ENCODE measurements at places on chromosomes 5 and 9.

DNA sequence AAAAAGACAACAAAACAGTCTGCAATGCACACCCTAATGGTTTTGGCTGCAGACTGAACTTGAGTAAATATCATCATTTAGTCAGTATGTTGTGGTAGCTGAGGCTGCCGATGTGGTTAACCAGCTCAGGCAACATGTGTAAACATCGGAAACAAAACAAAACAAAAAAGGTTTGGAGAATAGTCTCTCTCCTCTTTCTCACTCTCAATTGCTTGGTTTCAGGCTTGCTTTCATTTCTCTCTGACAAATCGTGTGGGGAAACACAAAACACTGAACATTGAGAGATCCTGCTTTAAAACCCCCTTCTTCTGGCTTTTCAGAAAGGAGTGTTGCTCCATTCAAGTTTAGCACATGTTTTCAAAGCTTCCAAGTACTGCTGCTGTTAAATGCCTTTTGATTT lies 453.3 kb downstream of the BNC2 start:
- no peak for DNase-seq

- DNase-seq = no peak
These were observed 97.1 kb downstream of the ENTREP1 start for GRCh38 chr9:69421908-69422801.

DNA sequence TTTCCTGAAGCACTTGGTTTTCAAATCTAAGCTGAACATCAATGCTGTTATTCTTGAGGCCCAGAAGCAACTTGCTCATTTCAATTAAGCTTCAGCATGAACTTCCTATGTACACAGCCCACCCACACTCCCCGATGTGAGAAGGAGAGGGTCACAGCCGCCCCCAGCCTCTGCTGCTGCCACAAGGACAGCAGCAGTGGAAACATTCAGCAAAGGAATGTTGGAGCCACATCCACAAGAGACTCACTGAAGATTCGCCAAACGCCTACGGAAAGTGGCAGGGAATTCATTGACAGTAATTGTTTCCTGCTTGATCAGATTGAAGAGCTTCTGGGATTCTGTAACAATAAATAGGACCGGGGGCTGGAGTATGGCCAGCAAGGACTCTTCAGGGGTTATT lies 2.9 kb downstream of the TGFBI start:
- DNase-seq = no peak

DNA sequence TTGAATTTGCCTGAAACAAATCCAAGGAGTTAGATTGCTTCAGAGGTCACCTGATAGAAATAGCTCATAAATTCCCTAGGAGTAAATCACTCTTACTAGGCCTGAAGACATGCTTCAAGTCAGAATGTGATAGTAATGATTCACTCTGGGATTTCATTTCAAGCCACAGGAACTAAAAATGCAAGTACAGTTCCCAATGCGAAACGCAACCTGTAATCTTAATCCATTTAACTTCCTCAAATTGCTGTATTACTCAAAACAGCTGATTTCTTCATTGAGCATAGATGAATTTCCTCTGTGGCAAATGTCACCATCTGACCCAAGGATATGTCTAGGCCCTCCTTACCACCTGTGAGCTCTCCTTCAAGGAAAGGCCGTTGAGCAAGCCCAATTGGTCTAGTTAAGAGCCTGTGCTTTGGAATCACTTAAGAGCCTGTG lies 32.1 kb upstream of the IL6ST start:
- DNase-seq = no peak

DNA sequence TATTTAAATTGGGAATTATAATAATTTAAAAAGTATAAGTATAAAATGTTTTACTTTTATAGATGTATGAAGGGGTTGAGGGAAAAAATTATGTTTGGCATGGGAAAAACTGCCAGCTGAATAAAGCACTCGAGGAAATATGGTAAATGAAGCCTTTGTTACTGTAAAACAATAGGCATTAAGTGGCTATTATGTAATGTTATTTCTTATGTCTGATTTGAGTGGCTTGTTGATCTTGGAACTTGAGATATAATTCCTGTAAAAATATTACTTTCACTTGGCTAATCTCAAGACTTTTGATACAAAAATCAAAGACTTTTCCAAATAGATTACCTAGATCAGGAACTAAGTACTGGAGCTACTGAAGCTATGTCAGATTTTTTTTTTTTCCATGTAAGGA lies 182.9 kb downstream of the CD180 start:
- DNase-seq = no peak

DNA sequence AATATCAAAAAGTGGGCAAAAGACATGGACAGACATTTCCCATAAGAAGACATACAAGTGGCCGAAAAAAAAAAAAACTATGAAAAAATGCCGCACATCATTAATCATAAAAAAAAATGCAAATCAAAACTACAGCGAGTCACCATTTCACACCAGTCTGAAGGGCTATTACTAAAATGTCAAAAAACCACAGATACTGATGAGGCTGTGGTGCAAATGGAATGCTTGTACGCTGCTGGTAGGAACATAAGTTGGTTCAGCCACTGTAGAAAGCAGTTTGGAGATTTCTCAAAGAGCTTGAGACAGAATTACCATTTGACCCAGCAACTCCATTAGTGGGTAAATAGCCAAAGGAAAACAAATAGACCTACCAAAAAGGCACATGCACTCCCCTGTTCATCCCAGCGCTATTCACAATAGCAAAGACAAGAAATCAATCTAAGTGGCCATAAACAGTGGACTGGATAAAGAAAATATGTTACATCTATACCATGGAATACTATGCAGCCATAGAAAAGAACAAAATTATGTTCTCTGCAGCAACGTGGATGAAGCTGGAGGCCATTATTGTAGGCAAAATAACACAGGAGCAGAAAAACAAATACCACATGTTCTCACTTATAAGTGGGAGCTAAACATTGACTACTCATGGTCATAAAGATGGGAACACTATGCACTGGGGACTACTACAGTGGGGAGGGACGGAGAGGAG lies 110.6 kb upstream of the BOD1 start:
- DNase-seq = no peak

DNA sequence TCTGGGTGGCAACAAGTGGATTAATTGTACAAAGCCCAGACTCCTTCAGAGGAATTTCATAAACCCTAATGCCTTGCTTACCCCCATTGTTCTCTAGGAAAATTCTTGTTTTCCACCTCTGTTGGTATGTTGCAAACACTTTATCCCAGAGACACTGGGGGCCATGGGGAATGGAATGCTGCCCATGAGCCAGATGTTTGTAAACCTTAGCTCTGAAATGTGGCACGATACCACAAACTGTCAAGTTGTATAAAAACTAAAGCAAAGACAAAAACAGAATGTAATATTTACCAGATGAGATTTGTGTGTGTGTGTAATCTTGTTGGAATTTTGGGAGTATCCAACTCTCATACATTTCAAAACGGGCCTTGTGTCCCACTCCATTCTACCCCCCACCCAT lies 465.0 kb downstream of the EBF1 start:
- no peak for DNase-seq

DNA sequence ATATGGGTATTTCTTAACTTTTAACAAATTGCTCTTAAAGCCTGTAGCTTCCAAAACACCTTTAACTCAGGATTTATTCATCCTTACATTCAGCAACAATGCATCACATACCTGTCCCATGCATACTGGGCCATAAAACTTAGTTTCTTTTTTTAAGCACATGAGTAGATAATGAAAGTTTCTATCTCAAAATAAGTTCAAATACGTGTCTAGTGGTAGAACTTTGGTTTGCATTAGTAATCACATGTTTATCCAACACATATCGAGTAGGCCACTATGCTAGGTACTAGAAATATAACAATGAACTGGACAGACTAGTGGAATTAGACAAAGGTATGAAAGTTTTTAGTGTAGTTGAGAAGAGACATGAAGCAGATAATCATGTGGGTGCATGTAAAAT lies 99.6 kb downstream of the DOCK2 start:
- no peak for DNase-seq

GRCh38 chr9:94654165-94654894 lies 15.0 kb upstream of the FBP1 start:
- DNase-seq = no peak

DNA sequence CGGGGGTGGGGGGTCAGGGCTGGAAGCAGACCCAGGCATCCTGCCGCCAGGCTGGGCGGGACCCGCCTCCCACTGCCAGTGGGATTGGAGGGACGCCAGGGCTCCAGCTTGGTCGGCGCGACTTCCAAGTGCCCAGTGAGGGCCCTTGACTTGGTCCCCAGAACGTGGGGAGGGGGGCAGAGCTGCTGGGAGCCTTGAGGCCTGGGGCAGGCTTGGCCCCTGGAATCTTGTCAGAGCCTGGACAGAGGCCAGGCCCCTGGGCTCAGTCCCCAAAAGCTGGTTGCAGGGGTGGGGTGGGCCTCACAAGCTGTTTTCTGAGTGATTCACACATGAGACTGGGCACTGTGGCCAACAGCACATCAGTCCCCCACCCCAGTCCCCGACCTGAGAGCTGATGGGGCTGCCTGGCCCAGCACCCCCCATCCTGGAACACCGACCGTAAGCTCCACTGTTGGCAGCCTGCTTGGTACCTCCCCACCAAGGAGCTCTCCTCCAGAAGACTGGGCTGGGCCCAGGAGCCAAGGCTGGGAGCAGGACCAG lies 526 bp downstream of the CLIC3 start:
- no peak for DNase-seq

- no peak for DNase-seq
These were observed 183.7 kb downstream of the ZNF462 start for GRCh38 chr9:107046692-107047091.

DNA sequence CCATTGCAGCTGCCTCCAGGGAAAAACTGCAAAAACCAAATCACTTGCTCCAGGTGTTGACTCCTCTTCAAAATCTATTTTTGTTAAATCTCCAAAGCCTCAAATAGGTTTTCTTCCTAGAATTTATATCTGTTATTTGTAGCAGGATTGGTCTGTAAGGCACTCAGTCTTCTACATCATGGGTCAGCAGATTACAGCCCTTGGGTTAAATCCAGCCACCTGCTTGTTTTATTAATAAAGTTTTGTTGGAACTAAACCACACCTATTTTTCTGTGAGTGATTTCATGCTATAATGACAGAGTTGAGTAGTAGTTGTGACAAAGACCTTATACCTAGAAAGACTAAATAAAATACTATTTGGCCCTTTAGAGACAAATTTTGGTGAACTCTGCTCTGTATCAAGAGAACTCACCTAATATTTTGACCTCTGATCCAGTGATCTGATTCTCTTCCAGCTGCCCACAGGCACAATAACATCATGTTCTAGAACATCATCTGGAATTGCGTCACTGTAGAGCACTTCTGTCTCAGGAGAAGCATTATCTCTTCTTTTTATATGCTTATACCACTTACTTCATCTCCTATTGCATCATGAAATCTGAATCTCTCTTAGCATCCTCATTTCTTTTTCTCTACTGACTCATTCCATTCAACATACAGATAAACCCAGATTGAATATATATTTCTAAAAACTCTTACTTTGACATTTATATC lies 130.1 kb downstream of the RPS23 start:
- no peak for DNase-seq

- no peak for DNase-seq
These were observed 21.0 kb downstream of the CAMSAP1 start for GRCh38 chr9:135886147-135886981.

GRCh38 chr9:71975833-71976232 lies 64.4 kb downstream of the C9orf85 start:
- no peak for DNase-seq

DNA sequence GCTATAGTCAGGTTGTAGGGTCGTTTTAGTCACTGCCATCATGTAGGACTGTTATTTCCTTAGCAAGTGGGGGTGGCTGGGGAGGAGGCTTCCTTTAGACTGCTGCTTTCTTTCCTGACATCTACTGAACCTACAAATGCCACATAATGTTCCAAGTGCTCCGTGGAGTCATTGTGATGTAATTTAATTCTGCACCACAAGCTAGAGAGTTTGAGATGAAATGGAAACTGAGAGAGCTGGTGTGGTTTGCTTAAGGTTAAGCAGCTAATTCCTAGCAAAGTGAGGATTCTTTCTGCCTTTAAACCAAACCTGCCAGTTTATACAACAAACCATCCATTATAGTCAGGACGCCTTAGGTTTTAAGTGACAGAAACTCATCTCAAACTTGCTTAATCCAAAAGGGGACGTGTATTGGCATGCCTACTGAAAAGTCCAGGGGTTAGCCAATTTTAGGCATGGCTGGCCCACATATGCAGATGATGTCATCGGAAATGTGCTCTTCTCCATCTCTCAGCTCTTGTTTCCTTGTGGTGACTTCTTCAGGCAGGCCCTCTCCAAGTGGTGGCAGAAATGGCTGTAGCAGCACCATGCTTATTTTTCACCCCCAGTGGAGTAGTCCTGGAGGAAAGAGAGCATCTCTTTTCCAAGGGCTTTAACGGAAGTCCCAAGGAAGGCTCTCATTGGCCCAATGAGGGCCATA lies 30.5 kb downstream of the ZNF618 start:
- DNase-seq = no peak

DNA sequence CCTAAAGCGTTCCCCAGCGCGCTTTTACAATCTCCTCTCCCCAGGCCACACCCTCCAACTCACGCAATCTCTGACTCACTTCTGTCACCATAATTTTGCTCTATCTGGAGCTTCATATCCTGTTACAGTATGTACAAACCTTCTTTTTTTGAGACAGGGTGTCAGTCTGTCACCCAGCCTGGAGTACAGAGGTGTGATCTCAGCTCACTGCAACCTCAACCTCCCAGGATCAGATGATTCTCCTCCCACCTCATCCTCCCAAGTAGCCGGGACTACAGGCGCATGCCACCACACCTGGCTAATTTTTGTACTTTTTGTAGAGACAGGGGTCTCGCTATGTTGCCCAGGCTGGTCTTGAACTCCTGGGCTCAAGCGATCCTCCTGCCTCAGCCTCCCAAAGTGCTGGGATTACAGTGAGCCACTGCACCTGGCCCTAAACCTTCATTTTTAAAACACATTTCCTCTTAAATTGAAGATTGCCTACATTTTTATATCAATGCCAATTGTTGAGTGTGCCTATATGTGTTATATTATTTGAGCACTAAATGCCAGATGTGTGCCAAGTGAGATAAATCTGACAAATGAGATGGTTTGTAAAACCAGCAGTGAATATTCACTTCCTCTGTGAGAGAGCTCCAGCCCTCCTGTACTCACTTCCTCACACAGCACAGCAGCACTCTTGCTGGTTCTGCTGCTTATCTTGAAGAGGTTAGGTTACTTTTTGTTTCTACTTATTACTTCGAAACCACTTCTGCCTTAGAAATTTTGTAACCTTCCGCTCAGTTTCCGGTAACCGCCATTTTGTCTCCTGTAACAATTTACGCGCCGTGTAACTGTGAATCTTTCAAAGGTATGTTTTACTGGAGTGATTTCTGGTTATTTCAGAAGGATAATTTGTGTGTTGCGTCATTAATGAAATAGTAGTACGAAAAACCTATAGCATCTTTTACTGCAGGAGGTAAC lies 57.9 kb downstream of the DOCK8 start:
- DNase-seq = peak; percentile 50

Data from activated CD8-positive, alpha-beta memory T cell treated with anti-CD3 and anti-CD28 coated beads for 4 hours (primary cell).